ENCODE measurements at places on chromosomes 12 and 14.

DNA sequence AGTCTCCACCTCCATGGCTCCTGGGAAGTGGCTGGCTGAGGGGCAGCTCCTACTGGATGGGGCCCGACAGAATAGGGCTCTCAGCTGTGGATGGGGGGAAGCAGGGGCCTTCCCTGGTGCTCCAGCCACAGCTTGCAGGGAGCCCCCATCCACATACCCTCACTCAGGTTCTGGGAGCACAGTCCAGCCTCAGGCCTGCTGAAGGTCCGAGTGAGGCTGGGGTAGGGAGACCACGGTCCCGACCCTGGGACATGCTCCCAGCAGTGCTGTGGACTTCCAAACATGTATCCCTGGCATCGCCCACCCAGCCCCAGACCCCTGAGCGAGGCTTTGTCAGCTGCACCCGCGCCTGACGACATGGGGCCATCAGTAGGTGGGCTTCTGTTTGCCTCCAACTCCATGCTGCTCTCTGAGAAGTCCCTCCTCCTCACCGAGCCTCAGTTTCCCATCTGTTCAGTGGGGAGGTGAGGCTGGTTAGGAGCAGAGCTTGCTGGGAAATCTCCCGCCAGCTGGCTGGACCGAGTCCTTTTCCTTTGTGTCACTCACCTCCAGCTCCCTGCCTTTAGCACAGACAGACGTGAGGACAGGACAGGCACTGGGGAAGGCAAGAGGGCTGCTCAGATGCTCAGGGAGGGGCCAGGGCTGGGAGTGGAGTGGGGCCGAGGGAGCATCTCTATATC lies 9.1 kb upstream of the ATG101 start:
- DNase-seq, result peak; percentile 34

DNA sequence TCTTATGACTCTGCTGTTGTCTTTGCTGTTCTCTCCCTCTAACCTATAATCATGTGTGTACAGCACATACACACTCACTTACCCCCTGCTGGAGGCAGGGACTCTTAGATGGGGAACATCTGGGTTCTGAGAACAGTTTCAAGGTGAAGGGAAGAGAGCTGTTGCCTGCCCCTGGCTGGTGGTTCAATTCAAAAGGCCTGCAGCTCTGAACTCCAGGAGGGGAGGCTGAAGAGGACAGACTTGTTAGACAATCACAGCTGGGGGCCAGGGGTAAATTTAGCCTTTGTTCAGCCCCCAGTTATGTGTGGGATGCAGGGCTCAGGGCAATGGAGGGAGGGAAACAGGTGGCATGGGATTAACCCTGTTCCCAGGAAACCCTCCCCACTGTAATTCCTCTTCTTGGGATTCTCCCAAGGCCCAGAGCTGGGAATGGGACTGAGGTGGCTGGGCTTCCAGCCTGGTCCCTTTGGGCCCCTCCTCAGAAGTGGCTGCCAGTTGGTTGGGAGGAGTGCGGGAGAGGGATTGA lies 1.9 kb downstream of the MYL6B start:
- no peak for DNase-seq

- no peak for DNase-seq
These were observed 114.0 kb upstream of the TMPO start for GRCh38 chr12:98401427-98401826.

DNA sequence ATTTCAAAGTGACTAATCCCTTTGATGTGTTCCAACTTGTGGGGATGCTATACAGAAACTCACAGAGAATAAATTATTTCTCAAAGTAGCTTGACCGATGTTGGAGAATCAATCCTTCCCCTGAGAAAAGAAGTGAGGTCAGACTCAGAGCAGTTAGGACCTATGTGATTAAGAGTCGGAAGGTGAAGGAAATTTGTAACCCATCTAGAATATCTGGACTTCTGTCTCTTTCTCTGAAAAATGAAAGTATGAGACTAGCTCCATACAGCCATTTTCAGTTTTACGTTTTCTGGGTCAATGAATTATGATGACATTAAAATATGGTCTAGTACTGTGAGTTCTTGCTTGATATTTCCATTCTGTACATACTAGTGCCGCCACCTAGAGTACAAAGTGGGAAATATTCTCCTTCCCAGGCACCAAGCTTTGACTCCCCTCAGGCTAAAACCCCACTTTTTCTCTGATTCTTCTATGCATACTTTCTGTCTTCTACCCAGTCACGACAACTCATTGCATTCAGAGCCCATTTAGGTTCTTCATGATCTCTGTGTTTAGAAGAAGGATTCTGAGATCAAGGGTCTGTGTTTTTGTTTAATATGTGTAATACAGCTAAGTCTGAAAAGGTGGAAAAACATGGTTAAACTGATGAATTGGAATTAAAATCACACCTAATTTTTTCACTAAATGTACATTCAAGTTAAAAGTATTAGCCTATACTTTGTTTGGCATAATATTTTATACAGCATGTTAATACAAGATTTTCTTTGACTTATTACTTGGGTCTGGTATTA lies 6.9 kb upstream of the NTS start:
- no peak for DNase-seq

- no peak for DNase-seq
These were observed 29.5 kb downstream of the SNRNP35 start for GRCh38 chr12:123487428-123487827.

- no peak for DNase-seq
These were observed 55.2 kb downstream of the SPTB start for GRCh38 chr14:64824471-64824870.
